Fibroblast of the conjunctiva (primary cell): ENCODE measurements at places on chromosomes 13 and 19.
A peak's percentile ranks its signal among the peaks of the same experiment; 100 is the strongest.

DNA sequence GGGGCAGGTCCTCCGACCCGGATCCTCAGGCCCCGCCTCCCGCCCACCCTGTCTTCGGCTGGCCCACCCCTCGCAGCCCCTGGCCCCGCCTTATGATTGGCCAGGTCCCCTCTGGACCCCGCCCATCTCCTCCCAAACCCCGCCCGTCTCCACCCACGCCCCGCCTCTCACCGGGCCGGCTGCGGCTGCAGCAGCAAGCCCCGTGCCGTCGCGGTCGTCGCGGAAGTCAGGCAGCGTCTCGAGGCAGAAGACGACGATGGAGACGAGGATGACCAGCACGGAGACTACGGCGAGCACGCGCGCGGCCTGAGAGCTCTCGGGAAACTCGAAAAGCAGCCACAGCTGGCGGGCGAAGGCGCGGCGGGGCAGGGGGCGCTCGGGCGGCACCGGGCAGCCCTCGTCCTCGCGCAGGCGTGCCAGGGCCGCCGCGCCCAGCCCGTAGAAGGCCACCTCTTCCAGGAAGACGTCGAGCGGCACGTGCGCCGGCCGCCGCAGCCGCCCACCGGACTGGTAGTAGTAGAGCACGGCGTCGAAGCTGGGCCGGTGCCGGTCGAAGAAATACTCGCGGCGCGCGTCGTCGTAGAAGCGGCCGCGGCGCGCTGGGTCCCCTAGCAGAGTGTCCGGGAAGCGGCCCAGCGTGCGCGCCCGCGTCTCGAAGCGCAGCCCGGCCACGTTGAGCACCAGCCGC lies 495 bp downstream of the KCNA7 start:
- no peak for DNase-seq

- peak; percentile 21 for DNase-seq
Measured at GRCh38 chr13:51659276-51660127, 75.2 kb downstream of the WDFY2 start.

DNA sequence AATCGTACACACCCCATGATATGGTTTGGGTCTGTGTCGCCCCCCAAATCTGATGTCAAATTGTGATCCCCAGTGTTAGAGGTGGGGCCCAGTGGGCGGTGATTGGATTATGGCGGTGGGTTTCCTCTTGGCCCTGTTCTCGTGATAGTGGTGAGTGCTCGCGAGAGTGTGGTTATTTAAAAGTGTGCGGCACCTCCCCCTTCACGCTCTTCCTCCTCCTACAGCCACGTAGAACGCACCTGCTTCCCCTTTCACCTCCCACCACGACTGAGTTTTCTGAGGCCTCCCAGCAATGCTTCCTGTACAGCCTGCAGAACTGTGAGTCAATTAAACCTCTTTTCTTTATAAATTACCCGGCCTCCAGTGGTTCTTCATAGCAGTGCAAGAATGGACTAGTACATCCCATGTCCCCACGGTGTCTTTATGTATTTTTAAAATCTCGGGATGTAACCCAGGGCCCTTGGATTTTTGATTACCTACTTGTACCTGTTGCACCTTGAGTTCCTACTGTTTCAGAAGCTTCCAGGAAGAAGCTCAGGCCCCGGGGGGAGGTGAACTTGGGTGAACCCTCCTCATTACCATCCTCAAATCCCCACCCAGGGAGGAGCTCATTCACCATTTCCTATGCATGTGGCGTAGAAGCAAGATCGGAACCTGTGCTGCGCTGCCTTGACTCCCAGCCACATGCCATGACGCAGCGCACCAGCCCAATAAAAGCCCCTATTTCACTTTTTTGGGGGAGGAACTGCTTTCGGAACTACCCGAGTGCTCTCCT lies 52.4 kb downstream of the TEX29 start:
- no peak for DNase-seq

DNA sequence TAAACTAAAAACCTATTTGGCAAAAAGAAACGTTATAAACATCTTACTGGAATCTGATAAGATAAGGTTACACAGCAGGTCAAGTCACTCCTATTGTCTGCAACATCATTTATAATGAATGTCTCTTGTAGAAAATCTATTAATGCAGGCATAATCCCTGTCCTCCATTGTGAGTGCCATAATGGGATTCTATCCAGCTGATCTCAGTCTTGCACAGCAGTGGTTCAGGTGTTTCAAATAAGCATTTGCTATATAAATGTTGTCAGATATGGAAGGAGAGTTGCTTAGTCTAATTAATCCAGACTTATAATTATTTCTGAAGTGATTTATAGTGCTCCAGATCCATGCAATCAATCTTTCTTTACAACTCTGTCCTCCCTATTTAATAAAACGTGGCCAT lies 186.5 kb upstream of the ATXN8OS start:
- DNase-seq, result no peak

GRCh38 chr13:98187965-98188261 lies 10.8 kb upstream of the RNF113B start:
- no peak for DNase-seq

GRCh38 chr19:34224996-34225658 lies 29.2 kb upstream of the GARRE1 start:
- no peak for DNase-seq

DNA sequence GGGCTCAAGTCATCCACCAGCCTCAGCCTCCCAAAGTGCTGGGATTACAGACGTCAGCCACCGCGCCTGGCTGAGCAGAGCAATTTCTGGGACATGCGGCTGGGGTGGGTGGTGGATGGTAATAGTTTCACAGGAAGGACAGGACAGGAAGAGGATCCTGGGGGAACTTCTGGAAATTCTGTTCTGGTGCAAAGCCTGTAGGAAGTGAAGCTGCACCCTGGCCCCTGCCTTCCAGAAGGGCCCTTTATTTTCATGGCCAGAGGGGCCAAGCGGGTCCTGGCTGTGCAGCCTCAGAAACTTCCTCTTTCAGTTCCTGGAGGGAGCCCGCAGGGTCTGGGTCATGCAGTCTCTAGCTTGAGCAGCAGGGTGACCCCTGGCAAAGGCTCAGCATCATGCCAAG lies 15.7 kb downstream of the FEM1A start:
- DNase-seq, result no peak
